ENCODE measurements at places on chromosomes 6 and 20.

GRCh38 chr20:46028772-46029371 is at the start of gene SLC12A5:
TSS of gene SLC12A5 (plus strand) at chr20:46029215. CDS start at chr20:46029345, 130 bp downstream.
- no peak for DNase-seq

DNA sequence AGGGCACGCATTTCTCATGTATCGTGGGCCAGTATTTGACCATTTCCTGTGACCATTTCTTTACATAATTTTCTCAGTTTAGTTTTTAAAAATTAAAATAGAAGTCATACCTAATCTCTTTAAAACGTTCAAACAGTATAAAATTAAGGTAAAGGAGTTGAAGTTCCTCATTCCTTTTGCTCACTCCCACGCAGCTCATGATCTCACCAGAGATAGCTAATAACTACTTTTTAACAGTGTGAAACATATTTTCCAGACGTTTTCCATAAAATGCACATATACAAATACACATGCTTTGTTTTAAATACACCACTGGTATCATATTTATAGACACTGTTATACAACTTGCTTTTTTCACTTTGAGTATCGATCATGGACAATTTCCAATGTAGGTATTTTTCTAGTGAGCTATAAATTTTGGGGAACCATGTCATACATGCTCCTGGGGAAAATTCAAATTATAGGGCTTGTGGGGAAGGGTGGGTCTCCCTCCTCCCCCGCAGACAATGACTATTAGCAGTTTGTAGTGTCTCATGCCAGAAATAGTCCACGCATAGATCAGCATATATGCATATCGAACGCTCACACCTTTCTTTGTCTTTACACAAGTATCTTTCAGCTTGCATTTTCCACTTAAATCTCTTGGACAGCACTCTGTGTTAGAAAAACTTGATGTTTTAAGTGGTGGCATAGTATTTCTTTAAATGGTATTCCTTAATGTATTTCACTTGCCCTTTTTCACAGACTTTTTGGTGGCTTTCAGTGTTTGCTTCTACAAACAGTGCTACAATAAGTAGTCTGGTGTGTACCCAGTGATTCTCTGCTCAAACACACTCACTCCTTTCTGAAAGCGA is 145.5 kb upstream of the ZNF217 start:
- peak; percentile 44 for DNase-seq

- no peak for DNase-seq
These were observed 253.1 kb downstream of the SLC24A3 start for GRCh38 chr20:19465536-19465935.

- DNase-seq = no peak
These were observed 43.4 kb downstream of the SLC35B3 start for GRCh38 chr6:8391934-8392333.

- no peak for DNase-seq
These were observed 96.7 kb downstream of the BMP5 start for GRCh38 chr6:55778705-55779104.

DNA sequence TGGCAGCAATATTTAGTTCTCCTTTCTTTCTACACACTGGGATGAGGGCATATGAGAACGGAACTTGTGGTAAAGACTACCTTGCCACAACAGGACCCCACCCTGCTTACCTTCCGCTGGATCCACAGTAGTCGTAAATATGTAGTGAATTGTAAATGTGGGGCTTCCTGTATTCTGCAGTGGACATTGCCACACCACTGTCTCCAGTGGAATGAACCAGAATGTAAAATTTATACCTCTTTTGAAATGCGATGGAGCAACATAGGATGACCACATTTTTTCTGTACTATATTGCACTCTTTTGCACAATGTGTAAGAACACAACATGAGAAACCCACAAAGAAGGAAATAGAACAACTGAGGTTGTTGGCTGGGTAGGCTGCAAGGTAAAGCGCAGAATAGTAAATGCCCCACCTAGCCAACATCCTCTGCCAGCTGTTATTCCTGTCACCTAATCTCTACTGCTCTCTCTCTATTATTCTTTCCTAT is 16.1 kb upstream of the RIPOR2 start:
- DNase-seq = no peak

DNA sequence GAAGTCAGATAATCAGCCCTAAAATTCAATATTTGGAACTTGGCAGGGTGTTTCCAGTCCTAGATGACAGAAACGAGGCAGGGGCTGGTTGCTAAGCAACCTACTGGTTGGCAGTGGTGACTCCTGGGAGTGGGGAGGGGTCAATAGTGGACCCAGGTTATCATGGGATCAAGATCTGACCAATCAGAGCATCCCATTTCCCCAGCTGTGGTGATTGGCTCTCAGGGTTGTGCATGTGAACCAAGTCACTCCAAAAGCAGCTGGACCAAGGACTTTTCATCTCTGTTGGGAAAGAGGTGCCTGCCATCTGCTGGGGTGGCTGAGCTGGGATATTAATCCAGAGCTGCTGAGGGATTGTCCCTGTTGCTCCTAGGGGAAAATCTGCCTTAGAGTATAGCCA is 253.4 kb downstream of the PREX1 start:
- DNase-seq = no peak

DNA sequence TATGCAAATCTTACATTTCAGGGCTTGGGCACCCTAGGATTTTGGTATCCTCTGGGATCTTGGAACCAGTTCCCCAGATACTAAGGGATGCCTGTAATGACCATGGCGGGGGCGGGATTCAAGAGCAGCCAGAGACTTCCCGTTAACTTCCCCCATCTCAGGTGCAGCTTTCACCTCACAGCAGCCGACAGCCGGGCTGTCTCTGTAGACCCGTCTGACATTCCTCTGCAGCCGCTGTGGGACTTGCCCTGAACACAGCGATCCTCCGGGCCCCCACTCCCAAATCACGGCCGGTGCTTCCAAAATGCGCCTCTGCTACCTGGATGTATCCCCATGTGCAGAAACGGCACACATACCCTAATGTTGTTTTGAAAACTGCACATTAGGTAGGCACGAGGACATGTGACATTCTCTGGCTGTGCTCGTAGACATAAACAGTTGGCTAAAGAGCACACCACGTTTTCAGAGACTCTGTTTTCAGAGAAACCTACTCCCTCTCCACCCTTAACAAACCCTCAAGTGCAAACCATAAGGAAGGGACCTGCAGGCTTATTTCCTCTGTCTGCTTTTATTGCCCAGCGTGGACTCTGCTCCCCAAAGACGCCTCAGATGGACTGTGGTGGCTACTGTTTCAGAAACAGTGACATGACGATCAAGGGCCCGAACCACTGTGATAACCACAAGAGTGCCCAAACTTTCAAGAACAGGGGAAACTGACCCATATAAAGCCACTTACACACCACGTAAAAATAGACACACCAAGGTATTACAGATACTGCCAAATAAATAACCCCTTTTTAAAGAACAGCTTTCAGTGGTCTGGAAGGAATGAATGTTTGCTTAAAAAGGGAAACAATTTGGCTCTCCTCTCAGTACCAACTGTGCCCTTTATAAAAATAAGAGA is 72.9 kb upstream of the FOXC1 start:
- no peak for DNase-seq

DNA sequence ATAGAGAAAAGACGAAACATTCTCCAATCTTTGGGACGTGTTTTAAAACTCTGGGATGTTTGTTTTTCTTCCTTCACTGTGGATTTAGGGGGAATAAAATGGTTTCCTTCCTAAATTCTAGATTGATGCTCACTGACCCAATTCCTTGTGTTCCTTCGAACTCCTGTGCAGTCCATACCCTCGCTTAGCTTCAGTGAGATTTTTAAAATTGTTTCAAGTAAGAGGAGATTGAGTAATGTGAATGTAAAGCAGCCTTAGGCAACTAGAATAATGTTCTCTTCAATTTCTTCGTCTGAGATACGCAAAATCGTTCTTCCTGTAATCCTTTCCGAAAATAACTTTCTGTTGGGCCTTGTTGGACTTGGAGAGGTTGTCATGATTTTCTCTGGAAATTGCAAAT is 2.6 kb upstream of the VGLL2 start:
- DNase-seq = no peak

DNA sequence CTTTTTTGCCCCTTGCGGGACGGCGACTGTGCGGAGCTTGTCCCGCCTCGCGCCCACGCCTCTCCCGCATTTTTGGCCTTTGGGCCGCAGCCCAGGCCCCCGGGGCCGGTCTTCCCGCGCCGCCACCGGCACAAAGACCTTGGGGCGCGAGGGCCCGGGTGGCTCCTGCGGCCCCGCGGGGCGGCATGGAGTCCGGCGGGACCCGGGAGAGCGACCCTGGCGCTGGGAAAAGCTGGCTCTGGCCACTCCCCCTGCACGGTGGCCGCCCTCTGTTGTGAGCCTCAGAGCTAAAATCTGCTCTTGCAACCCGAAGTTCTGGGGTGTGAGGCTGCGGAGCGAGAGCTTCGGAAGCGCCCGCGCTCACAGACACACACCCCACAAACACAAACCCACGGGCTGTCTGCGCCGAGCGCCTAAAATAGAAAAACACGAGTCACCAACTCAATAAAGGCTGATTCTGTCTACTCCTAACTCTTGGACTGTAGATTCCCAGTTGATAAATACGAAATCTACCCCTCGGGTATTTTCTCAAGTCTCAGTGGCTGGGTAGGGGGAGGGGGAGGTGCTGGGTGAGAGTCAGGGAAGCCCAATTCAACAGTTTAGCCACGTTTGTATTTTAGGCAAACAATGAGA is 496 bp upstream of the BEND3 start:
- DNase-seq = peak; percentile 33

DNA sequence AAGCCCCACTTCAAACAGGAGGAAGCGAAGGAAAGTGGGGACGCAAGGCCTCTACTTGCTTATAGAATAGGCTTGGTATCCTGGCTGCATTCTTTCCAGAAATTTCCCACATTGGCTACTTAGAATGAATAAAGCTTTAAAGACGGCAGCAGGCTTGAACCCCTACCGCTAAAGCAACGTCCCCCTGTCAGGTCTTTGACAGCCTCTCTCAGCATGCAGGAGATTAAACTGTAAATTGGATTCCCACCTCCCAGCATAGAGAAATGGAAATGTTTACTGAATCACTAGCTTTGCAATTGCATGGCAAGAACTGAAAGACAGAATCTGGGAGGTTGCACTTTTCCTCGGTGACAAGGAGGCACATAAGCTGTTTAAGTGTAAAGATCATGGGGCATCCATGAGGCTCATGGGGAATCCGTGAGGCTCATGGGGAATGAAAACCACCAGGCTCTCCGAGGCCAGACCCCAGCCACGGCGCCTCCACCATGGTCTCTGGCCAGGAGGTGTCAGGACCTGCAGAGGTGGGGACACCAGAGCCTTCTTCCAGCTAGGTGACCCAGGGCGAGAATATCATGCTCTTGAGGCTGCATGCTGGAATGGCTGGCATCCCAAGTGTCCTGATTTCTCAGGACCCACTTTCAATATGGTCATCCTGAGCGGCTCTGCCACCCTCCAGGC is 10.3 kb downstream of the LEMD2 start:
- DNase-seq = no peak

DNA sequence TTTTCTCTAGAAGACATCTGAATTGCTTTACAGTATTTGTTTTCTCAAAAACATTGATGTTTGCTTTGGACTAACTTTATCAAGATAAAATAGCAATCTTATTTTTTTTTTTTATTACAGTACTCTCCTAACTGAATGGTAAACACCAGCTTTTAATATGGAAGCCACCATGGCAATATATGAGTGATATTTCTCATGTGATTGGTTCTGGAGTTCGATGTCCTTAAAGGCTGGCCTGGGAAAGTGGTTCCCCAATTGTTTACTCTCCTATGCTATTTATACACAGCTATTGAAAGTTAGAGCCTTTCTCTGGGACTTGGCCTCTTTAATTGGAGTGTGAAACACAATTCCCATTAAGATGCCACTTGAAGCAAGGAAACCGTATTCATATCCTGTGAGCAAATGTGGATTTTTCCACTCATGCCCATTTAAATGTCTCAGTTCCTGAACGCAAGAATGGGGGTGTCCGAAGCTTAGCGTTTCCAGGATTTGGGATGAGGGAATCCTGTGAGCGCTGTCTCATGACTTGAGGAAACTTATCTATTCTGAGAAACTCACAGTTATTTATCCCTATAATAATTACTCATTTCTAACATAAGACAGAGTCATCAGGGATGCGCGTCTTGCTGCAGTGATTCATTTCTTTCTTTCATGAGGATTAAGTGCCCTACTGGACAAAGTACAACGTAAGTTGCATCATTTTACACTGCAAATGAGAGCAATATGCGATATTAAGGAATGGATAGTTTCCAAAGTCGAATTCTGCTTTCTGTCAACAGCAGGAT is 143.3 kb upstream of the PREP start:
- peak; percentile 90 for DNase-seq

- peak; percentile 47 for DNase-seq
These were observed 17.8 kb downstream of the B4GALT5 start for GRCh38 chr20:49695830-49696229.

GRCh38 chr20:49697071-49697470 is 16.6 kb downstream of the B4GALT5 start:
- no peak for DNase-seq
